ENCODE measurements at places on chromosomes 6 and 20.

- no peak for DNase-seq
Measured at GRCh38 chr6:156175971-156176421, 601.2 kb upstream of the ARID1B start.

- DNase-seq: no peak
Measured at GRCh38 chr20:60249436-60249835, 291.2 kb downstream of the CDH26 start.

DNA sequence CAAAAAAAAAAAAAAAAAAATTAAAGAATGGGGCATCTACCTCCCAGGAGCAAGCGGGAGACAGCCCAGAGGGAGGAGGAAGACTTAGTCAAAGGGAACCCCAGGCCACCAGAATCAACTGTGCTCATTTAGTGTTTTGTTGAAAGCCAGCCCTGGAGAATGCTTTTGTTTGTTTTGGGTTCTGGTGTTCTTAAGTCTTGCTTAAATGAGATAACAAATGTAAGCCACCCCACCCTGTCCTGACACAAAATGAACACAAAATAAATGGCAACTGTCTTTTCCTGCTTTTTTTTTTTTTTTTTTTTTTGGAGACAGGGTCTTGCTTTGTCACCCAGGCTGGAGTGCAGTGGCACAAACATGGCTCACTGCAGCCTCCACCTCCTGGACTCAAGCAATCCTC lies 165.0 kb upstream of the JARID2 start:
- no peak for DNase-seq

DNA sequence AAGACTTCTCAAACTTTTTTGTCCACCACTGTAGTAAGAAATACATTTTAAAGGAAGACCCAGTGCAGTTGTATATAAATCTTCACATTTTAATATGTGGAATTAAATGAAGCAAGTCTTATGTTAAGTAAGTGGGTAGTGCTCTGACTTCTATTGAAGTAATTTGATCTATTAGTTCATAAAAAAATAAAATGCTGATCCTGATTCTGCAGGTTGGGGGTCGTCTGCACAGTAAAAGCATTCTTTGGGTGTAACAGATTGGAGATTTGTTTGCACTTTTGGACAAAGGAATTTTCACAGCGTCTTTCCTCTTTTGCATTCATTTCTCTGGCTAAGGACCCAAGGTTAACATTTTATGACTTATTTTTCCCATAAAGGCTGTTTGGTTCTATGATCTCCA lies 106.8 kb downstream of the RNF144B start:
- no peak for DNase-seq

GRCh38 chr20:19743640-19743995 lies 14.4 kb upstream of the RIN2 start:
- DNase-seq: no peak

- DNase-seq: no peak
Measured at GRCh38 chr6:170417881-170418280, 111.3 kb downstream of the FAM120B start.

- DNase-seq: no peak
Measured at GRCh38 chr6:106694343-106694742, 65.0 kb downstream of the QRSL1 start.

- DNase-seq: no peak
Measured at GRCh38 chr6:149988550-149989346, 25.0 kb downstream of the ULBP1 start.

- no peak for DNase-seq
Measured at GRCh38 chr6:111724505-111724904, 118.8 kb upstream of the TRAF3IP2 start.

- DNase-seq: no peak
Measured at GRCh38 chr20:61118429-61119224, 133.4 kb upstream of the CDH4 start.

- DNase-seq: no peak
Measured at GRCh38 chr20:43508604-43509040, 1.1 kb downstream of the L3MBTL1 start.

DNA sequence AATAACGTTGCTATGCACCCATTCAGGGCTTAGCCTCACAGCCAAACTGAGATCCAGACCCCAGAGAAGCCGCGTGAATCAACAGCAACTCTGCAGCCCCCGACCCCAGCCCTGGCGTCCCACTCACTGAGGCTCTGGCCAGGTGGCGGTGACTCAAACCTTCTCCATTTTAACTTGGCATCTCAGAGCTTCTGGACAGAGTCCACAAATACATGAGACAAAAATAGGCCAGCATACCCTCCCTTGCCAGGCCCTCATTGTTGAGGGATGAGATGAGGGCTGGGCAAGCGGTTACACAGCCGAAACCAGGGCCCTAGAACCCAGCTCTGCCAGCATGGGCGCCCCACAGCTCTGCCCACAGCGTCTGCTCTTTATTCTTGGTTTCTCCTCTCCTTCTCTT lies 118.4 kb downstream of the MYLK4 start:
- no peak for DNase-seq

Data from stimulated activated naive CD8-positive, alpha-beta T cell treated with anti-CD3 and anti-CD28 coated beads, Interleukin-15, Interleukin-2, amounts not matched to agents 100 U/mL and 50 U/mL, for 24 hours (primary cell).